ENCODE measurements at places on chromosomes 2 and 18. TPM values are rescaled to one million over a fixed set of nuclear protein-coding genes. Genes with fewer than 3 reads are reported as not detected.

Gene LRRTM4
- not detected for total RNA-seq

Gene AMER3
- total RNA-seq, result not detected

Gene EVX2
- not detected for total RNA-seq

Gene SERPINB10
- not detected for total RNA-seq

Gene MOCOS
- total RNA-seq, result 0.21 TPM

Gene OTX1
- total RNA-seq, result not detected

Gene FTCDNL1
- total RNA-seq, result 3.4 TPM

Gene PRSS56
- not detected for total RNA-seq

Gene MC5R
- total RNA-seq, result not detected

Gene DUSP19
- total RNA-seq, result 1.3 TPM

Gene FAM237A
- not detected for total RNA-seq

Gene GKN2
- total RNA-seq, result 0.75 TPM

Gene BUB1
- total RNA-seq, result not detected

Gene RMDN2
- total RNA-seq, result 0.21 TPM

Gene SERPINB3
- total RNA-seq, result 0.21 TPM

Gene HSPD1
- 110 TPM for total RNA-seq
